ENCODE measurements at places on chromosomes 5 and 9.

- DNase-seq = no peak
Measured at GRCh38 chr5:68720884-68721610, 372.8 kb upstream of the SLC30A5 start.

DNA sequence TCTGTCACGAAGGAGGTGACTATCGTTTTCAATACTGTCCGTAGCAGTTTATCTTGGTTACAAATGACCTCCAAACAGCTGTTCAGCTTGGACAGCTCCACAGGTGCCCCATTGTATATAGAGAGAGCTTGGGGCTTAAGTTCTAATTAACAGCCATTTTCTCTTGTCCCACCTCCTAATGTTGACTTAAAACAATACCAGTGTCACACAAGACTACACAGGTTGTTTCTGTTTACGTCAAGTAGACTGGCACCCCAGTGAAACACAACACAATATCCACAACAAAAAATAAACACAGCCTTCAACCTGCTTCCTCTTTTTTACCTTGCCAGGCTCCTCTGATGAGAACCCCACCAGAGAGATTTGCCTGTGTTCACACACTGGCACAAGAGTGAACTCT is 39.8 kb upstream of the TLE1 start:
- no peak for DNase-seq

DNA sequence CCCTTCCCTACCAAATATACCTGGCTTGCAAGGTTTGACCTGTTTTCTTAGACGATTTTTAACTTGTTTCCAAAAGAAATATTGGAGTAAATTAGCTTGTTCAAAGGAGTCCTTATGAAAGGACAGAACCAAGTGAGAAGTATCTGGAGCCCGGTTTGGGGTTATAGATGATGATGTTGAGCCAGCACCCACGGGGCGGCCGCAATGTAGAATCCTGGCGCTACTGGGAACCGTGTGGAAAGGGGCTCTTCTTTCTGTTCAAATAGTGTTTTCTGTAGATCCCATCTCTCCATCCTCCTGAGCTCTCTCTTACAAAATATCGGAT is 517 bp upstream of the EXOSC2 start:
- DNase-seq = no peak

DNA sequence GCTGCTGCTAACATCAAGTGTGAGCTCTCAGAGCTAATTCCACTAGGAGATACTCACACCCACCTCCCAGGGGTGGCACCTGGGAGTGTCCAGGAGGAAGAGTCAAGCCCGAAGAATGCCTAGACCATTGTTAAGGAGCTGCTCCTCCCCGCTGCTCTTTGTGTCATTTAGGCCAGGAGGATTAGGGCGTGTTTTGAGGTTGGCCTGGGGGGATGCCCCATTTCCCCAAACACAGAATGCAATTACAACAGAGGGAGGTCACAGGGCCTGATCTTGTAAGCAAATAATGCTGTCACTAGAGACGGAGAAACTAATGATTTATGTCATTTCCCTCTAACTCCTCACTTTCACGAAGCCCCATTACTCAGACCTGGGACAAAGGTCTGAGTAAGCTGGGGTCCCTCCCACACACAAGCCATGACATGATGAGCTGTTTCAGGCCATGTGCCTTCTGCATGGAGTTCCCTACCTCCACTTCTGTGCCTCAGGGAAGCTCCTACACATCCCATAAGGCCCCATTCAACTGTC is 312.5 kb downstream of the ACTL7B start:
- DNase-seq = no peak

DNA sequence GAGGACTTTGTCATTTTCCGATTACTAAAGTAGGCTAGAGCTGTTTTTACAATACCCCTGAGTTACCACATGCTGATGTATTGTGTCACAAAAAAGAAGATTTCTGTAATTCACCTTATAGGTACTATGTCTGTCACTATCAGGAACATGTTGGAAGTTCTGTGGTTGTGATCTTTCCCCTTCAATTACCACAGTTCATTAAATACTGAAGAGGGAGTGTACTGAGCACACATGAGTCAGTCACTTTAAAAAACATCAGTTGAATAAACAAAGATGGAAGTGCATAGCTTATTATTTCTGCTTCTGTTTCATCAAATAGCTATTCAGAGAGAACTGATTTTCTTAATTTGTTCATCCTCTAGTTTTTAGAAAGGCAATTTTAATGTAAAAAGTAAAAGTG is 31.7 kb downstream of the AP3S1 start:
- DNase-seq = no peak

GRCh38 chr5:3452622-3453021 is 143.0 kb upstream of the IRX1 start:
- DNase-seq = no peak

DNA sequence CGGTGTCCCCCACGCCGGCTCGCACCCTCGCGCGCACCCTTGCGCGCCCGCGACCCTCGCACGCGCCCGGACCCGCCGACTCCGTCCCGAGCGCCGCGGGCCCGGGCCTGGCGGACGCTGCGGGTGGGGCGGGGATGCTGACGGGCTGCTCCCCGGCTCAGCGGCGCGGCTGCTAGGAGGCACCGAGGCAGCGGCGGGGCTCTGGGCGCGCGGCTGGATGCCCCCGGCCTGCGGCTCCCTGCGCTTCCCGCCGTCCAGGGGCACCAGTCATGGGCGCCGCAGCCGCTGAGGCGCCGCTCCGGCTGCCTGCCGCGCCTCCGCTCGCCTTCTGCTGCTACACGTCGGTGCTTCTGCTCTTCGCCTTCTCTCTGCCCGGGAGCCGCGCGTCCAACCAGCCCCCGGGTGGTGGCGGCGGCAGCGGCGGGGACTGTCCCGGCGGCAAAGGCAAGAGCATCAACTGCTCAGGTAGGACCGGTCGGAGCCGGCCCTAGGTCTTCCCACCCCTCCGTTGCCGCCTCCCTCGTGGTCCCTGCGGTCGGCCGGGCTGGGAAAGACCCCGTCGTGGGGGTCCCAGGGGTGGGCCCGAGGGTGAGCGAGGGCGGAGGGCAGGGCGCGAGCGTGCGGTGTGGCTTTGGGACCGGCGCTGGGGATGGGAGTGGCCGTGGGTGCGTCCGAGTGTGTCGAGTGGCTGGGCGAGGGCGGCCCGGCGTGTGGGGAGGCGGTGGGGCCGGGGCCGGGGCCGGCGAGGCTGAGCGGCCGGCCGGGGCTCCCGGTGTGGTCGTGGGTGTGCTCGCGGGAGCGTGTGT is 530 bp downstream of the TMEFF1 start:
- peak; percentile 55 for DNase-seq

DNA sequence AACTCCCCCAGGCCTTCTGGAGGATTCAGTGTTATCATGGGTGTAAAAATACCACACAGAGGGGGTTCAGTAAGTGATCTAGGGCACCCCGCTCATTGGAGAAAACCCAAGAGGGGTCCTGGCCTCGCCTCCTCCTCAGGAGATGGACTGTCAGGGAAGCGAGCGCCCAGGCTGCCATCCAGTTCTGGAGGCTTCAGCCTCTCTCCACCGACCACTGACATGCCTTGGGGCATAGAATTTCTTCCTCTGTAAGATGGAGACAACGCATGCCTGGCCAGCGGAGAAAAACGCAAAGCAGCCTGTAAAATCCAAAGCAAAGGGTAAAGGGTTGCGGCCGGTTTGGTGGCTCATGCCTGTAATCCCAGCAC is 165.4 kb downstream of the COL23A1 start:
- no peak for DNase-seq

GRCh38 chr9:99140685-99141314 is 35.9 kb downstream of the TGFBR1 start:
- DNase-seq = peak; percentile 76

DNA sequence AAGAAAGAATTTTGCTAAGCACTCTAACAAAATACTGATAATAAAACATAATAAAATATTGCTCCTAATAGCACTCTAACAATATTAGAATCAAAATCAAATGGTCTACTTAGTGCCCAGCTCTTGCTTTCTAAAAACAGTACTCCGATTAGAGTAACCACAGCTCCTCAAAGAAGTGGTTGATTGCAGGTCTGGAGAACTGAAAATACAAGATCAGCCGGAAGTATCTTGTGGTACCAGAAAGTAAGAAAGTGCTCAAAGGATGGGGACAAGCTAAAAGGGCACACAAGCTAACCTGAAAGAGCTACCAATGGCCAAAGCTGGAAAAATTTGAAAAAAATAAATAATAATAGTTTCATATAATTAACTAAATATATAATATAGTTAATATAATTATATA is 119.2 kb downstream of the CWC27 start:
- no peak for DNase-seq

GRCh38 chr9:4829969-4830368 is 37.2 kb downstream of the RCL1 start:
- DNase-seq = no peak

GRCh38 chr5:59764361-59764760 is 129.2 kb downstream of the PDE4D start:
- DNase-seq = no peak

GRCh38 chr9:116154334-116154975 is 864 bp downstream of the PAPPA start:
- DNase-seq = no peak

GRCh38 chr5:142078221-142078620 is 30.4 kb upstream of the NDFIP1 start:
- no peak for DNase-seq

Measured in hematopoietic multipotent progenitor cell (in vitro differentiated cells).